ENCODE measurements at places on chromosomes 3 and 15.

DNA sequence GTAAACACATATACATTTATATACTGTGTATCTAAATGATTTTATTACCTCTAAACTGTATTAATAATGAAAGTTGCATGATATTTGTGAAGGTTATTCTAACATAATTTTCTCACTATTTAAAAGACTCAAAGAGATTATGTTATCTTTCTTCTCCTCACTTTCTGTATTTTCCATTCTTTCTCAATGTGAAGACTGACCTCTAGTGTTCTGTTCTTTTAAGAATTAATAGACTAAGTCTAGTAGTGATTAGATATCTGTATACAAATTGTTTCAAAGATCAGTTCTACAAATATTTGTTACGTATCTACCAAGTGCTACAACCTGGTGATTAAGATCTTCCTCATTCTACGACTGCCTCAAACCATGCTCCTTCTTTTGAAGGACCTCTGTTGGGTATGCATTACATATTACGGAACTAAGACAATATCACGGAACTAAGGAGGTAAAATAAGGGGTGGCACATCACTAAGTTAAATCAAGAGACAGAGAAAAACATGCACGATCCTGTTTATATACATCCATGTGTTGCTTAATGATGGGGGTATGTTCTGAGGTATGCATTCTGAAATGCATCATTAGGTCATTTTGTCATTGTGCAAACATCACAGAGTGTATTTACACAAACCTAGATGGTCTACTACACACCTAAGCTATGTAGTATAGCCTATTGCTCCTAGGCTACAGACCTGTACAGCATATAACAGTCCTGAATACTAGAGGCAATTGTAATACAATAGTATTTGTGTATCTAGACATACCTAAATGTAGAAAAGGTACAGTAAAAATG, 161.5 kb upstream of the KBTBD8 start:
- DNase-seq = no peak

- no peak for DNase-seq
Observed at GRCh38 chr3:99537416-99537815, 101.0 kb upstream of the COL8A1 start.

GRCh38 chr3:111919370-111920065, 59.3 kb upstream of the ABHD10 start:
- DNase-seq = no peak

- no peak for DNase-seq
Observed at GRCh38 chr3:125120379-125121122, 64.8 kb upstream of the HEG1 start.

GRCh38 chr15:28982886-28983285, 97.1 kb downstream of the APBA2 start:
- no peak for DNase-seq

DNA sequence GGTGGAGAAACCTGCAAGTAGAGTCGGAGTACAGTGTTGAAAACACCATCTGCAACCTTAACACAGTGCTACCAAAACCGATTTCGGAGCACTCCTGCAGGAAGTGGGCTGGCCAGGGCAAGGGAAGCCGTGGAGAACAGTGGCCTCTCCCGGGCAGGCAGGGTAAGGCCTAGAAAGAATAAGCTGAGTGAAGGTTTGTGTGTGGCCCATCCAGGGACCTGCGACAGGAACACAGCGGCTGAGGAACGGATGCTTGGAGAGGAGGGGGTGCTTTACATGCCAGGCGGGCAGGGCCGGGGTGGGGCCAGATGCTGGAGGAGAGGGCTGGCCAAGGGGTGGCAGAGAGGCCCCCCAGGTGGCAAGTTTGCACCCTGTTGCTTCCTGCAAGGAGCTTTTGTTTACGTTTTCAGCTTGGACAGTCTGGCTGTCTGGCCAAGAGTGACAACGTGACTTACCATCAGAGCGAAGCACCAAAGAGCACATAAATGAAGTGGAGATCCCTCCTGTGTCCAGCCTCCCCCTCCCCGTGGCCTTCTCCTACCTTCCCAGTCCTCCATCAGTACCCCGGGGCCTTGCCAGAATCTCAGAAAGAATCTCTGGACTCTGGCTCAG, 156.5 kb downstream of the PGPEP1L start:
- DNase-seq = peak; percentile 41

DNA sequence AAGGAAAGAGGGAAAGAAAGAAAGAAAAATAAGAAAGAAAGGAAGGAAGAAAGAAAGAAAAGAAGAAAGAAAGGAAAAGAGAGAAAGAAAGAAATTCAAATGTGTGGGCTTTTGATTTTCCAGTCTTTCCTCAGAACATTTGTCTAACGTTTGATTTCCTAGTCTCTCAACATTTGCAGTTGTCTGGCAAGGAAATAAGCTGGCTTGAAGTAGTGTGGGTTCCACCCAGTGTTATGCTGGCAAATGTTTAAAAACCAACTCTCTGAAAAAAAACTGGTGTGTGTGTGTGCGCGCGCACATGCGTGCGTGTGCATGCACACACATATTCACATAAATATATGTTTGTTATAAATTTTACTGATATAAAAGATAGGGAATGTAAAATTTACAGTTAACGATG, 54.6 kb upstream of the C3orf49 start:
- DNase-seq = no peak

DNA sequence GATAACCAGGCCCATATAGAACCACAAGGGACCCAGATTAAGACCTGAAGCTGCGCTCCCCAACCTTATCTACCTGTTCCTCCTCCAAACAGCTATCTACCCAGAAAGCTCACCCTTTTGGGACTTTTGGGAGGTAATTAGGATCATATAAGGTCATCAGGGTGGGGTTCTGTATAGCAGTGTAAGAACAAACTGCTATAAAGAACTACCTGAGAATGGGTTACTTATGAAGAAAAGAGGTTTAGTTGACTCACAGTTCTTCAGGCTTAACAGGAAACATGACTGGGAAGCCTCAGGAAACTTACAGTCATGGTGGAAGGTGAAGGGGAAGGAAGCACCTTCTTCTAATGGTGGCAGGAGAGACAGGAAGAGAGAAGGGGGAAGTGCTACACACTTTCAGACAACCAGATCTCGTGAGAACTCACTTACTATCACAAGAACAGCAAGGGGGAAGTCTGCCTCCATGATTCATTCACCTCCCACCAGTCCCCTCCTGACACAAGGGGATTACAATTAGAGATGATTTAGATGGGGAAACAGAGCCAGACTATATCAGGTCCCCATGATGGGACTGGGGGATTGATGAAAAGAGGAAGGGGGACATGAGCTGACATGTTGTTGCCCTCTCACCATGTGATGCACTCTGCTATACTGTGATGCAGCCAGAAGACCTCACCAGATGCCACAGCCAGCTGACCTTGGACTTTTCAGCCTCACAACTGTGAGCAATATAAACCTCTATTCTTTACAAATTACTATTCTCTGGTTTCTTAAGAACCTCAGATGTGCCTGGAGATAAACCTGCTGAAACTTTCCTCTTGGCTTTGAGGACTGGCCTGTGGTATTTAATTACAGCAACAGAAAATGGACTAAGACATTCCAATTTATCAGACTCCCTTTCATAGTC, 15.3 kb upstream of the FMN1 start:
- DNase-seq = no peak

DNA sequence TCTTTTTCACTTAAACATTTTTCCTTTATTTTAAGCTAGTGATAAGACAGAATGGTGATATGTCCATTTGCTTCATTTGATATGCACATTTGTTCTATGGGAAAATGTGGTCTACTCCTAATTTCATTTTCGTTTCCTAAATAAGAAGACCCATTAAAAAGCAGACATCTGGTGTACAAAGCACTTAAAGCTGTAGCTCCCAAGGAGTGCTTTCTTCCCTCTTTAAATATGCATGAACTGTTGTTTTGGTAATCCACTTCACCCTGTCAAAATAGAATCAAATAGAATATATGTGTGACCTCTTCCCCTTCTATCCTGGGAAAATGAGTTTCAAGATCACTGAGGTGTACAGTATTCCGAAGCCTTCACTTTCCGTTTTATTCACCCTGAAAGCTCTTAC, 182.8 kb downstream of the ROBO2 start:
- no peak for DNase-seq

All from stimulated activated CD8-positive, alpha-beta memory T cell treated with anti-CD3 and anti-CD28 coated beads, Interleukin-2, amount 100 ng/mL, for 48 hours (primary cell).